ENCODE measurements at places on chromosomes 2 and 18. TPM values are rescaled to one million over a fixed set of nuclear protein-coding genes. Genes with fewer than 3 reads are reported as not detected.

Gene GLS
- 321 TPM for polyA plus RNA-seq

Gene ZNF521
- polyA plus RNA-seq: not detected

Gene EML4
- 34.6 TPM for polyA plus RNA-seq

Gene PIGN
- 13.0 TPM for polyA plus RNA-seq

Gene ASIC4
- not detected for polyA plus RNA-seq

Gene PARD3B
- 1.2 TPM for polyA plus RNA-seq

Gene PLCL1
- not detected for polyA plus RNA-seq

Gene OLA1
- polyA plus RNA-seq: 127 TPM

Gene BCL11A
- 0.12 TPM for polyA plus RNA-seq

Gene OXER1
- not detected for polyA plus RNA-seq

DNA sequence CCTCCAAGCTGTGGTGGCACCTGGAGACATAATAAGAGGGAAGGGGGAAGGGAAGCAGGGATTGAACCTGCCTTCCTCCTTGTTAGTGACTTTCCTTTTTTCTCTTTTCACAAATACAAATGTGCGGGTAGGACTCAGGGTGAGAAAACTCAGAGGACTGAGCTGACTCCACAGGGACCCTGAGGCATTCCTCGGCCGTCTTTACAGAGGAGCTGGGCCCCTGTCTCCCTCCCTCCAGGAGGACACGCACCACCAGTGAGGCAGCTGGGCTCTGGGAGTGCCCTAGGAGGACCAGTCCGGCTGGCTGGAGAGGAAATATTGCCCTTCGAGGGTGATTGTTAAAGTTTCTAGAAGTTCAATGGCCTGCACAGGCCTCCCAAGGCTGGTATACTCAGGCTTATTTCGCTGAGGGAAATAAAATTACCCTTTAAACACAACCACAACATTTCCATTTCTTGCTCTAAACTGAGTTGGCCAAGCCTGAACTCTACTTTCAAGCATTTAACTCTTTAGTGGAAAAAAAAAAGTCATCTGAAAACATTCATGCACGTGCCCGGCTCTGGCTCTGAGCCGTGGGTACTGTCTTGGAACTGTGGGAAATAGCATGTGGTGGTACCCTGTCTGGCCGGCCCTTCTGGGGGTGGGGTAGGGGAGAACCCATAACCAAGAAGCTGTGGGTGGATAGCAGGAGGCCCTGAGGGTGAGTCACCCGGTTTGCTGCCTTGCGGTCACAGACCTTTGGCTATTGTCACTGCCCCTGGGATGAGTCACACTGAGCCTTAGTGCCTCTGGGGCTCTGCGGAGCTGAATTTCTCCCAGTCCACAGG lies 116.0 kb downstream of the COPS8 start:
- peak; percentile 80 for DNase-seq

DNA sequence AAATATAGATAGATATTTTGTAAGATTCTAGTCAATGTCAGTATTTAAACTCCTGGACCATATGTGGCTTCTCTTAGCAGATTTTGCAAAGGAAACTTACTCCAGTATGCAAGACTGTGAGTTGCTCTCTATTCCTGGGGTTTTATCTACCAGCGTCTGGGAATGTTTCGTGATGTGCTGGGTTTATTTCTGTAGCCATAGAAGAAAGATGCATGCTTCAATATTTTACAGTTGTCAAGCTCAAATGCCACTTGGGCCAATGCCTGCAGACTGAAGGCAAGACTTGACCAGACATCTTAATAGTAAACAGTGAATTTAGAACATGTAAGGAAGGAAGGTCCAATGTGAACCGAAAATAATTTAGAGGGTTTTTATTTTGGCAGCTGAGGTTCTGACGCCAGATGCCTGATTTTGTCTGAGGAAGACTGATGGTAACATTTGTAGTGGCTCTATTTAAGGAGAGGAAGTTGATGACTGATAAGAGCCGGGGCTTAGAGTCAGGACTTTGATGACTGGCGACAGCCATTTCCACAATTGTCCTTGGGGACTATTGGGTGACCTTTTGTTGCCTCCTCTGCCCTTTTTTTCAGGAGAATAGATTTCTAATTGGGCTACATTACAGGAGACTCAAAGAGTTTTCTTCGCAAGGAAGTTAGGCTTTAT lies 154.3 kb downstream of the RAPGEF4 start:
- no peak for DNase-seq

DNA sequence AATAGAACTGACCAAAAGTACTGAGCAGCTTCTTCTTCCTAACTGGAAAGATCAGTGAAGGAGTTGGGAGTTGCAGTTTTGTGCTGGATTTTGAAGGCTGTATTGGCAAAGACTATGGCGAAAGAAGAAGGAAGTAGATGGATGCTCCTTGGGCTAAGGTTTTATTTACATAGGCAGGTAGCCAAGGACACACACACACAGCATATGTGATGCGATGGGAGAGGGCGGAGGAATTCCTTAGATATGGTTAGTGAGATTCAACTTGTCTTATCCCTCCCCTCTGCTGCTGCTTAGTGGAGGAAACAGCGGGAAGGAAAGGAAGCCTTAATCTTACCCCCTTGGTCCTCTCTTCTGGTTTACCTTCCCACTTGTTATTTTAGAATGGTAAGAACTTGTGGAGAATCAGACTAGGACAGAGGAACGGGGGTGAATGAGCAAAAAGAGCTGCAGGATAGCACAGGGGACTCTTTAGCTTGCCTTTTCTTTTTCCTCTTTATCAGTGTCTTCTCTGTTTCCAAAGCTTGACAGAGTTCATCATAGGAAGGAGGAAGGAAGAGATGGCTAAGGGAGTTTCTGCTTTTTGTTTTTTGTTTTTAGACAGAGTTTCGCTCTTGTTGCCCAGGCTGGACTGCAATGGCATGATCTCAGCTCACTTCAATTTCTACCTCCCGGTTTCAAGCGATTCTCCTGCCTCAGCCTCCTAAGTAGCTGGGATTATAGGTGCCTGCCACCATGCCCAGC lies 87.9 kb downstream of the OSBPL6 start:
- peak; percentile 82 for DNase-seq

GRCh38 chr2:29417630-29418029 lies 302.4 kb downstream of the CLIP4 start:
- no peak for DNase-seq

DNA sequence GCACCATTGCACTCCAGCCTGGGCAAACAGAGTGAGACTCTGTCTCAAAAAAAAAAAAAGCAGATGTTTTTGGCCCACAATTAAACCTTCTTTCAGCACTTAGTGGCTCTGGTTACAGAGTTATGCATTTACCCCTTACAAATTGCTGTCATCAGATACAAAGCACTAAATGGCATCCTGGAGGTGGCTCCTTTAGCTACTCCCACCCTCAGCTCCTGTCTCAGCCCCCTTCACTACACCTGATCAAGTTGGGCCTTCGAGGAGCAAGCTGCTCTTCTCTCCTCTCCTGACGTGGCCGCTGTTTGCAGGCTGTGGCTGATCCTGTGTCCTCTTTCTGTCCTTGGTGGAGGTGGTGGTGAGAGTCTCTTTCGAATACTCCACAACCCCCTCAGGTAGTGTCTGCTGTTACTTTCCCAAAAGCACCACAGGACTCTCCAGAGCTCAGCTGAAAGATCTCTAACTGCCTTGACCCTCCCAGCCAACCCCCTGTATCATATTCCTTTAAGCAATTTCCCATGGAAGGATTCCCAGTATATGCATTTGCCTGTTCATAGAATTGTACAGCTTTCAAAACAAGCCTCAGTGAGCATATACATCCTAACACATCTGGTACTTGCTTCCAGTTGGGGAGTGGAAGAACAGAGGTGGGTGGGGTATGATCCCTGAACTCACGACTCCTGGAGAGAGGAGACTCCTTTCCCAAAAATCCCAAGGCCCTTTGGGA lies 285.9 kb downstream of the CLIP4 start:
- no peak for DNase-seq

DNA sequence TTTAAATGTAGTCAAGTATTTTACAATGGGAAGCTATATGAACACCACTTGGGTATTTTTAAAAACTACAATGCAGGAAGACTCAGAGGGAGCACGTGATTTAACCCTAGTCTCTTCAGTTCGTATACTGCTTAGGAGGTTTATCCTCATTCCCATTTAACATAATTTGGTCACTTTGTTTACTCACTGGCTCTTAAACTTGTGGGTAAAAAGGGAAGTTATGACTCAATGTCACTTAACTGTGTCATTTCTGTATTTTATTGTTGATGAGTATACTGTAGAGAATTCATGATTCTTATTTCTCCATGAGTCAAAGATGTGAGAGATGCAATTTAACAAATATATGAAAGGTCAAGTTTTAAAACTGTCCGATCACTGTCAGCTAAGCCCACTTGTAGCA lies 48.2 kb downstream of the SLC66A3 start:
- peak; percentile 71 for DNase-seq

DNA sequence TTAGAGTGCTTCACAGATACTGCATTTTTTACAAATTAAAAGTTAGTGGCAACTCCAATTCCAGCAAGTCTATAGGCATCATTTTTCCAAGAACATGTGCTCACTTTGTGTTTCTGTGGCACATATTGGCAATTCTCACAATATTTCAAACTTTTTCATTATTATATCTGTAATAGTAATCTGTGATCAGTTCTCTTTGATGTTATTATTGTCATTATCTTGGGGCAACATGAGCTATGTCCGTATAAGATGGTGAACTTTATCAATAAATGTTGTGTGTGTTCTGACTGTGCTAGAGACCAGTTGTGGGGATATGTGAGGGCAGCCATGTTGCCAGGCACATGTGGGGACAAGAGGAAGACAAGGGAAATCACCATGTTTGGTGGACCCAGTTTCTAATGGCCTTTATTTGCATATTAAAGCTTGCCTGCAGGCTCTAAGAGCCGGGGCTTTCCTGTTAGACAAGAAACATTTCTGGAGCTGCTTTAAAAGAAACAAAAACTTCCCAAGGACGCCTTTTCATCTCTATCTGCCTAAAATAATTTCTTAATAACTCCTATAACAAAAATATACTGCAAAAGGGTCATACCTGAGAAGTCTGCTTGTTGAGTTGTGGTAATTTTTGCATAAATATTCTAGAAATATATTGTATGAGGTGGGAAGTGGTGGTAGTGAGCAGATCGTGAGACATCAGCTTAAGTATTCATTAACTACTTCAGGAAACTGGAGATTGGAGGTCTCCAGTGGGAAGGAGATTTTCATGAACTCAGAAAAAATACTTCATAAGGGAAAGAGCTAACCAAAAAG lies 37.2 kb downstream of the KYNU start:
- DNase-seq: no peak

DNA sequence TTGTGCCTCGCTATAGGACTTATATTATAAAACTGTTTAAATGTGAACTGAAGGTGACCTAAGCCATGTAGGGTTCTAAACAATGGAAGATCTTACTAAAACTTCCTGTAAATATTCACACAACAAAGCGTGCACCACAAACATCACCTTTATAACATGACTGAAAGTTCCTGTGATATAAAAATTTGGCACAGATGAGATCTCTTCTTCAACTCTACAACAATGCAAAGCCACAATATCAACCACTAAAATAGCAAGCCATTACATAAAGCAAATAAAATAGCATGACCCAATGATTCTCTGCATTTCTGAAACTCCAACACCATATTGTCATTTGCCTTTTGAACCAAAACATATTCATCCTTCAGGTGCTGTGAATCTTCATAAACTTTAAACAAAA lies 3.5 kb downstream of the YES1 start:
- no peak for DNase-seq

DNA sequence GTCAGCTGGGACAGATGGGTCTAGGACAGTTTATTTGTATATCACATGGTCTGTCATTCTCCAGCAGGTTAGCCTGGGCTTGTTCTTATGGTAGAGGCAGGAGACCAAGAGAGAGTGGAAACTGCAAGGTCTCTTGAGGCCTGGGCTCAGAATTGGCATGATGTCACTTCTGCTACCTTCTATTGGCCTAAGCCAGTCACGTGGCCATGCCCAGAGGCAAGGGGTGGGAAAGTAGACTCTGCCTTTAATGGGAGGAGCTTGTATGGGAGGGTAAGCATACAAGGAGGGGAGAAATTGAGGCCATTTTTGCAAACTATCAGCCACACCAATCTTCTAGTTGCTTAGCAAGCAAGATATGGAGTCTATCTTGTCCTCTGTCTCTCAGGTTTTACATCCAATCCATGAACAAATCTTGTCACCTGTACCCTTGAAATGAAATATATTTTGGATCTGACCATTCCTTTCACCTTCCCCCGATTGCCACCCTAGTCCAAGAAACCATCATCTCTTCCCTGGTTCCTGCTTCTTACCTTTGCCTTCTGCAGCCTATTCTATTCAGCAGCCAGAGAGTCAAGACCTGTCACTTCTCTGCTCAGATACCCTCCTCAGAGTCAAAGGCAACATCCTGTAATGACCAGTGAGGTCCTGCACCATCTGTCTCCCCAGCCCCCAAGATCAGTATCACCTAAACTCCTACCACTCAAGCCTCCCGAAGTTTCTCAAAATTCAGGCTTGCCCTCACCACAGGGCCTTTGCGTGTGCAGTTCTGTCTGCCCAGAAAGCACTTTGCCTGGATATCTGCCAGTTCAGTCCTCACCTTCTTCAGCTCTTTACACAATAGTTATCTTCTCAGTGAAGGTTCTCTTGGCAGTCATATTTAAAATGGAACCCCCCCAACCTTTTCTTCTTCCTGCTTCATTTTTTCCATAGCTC lies 240.0 kb downstream of the LOXHD1 start:
- peak; percentile 40 for DNase-seq

DNA sequence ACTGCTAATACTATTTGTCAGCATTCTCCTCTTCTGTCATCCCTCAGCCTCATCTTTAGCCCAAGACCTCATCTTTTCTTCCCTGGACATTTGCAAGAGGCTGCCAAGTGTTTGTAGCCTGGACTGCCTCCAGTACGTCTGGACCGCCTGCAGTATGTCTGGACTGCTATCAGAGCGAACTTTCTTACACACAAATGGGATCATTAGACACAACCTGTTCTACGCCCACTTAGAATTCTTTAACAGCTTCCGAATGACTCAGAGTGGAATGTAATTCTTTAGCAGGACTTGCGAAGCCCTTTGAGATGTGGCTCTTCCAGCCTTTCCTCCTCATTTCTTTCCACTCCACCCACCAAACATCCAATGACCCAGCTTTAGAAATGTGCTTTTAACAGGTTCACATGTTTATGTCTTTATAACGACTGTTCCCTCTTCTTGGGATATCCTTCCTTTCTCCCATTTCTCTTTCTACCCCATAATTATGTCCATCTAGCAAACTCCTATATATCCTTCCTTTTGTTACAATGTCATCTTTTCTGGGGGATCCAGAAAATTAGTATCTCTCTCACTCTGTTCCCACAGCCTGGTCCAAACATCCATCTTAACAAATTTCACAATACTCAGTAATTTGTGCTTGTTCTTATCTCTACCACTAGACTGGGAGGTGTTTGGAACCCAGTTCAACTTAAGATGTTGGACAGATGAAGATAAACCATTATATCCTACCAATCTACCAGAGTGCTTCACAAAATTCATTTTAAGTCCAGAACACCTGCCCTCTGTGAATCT lies 171.3 kb upstream of the PGAP1 start:
- DNase-seq: no peak

DNA sequence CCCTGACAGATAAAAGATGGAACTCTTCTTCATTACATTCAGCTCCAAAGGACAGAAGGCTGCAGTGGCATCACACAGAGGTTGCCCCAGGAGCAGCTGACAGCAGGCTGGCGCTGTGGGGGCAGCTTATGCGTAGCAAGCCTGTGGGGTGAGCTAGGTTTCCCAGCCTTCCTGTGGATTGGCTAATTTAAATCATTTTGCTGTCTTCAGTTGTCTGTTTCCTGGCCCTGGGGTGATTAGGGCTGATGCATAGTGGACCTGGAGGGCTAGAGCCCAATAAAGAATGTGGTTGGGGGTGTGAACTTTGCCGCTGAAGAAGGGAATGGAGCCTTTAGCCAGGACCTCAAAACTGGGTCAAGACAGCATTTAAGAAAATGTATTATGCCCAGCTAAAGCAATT lies 1038.0 kb downstream of the SOCS6 start:
- DNase-seq: no peak

All from A549 (cell line).